ENCODE measurements at places on chromosomes 12 and 14. TPM values are rescaled to one million over a fixed set of nuclear protein-coding genes. Genes with fewer than 3 reads are reported as not detected.
A peak's percentile ranks its signal among the peaks of the same experiment; 100 is the strongest.

DNA sequence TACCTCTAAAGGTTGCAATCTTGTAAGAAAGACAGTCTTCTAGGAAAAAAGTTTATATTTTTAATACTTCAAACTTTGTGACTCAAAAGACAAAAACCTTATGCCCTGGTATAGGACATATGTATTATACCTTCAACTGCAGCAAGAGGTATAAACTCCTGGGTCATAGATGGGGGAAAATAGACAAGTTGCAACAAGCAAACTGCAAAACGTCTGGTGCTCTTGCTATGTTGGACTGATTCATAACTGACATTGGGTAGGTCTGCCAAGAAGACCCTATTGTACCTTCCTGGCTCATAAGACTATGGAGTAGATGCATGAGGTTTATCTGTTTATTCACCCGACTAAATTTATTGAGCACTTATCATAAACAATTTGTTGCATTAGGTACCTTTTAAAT, 40.9 kb downstream of the BEST3 start:
- no peak overlapping the region for H3K27ac ChIP-seq
- DNase-seq: no peak
- H3K4me1 ChIP-seq: no peaks in the 10 kb centered on the region
- no peak overlapping the region for H3K4me3 ChIP-seq
- no peaks in the 10 kb centered on the region for H3K27me3 ChIP-seq
- no peaks in the 10 kb centered on the region for H3K36me3 ChIP-seq

DNA sequence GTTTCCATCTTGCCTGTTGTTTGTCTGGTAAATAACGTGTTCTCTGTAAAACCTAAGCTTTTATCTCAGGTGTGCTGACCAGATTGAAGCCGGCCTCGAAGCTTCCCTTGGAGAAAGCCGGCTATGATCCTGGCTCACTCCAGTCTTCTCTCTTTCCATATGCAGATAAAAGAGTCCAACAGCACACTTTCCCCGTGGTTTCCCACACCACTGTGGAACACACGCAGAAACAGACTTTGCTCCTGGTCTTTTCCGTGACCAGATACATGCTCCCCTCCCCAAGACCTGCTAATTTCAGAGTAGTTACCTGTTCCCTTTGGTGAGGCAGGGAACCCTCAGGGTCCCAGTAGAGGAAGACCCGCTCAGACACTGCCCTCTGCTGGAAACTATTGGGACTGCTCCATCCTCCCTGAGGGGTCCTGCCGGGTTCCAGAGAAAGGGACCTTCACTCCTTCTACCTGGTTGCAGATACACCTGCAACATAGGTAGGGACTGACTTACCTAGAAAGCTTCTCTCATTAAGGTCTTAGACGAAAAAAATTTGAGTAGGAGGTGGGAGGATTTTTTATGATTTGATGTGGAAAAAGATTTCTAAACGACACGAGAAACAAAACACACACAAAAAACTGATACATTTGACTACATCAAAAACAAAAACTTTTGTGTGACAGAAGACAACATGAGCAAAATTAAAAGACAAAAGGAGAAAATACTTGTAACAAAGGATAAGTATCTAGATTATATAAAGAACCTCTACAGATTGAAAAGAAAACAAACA, 415.4 kb upstream of the CCDC196 start:
- H3K36me3 ChIP-seq: no peaks in the 10 kb centered on the region
- H3K4me3 ChIP-seq: no peak overlapping the region
- H3K4me1 ChIP-seq: no peaks in the 10 kb centered on the region
- DNase-seq: no peak

DNA sequence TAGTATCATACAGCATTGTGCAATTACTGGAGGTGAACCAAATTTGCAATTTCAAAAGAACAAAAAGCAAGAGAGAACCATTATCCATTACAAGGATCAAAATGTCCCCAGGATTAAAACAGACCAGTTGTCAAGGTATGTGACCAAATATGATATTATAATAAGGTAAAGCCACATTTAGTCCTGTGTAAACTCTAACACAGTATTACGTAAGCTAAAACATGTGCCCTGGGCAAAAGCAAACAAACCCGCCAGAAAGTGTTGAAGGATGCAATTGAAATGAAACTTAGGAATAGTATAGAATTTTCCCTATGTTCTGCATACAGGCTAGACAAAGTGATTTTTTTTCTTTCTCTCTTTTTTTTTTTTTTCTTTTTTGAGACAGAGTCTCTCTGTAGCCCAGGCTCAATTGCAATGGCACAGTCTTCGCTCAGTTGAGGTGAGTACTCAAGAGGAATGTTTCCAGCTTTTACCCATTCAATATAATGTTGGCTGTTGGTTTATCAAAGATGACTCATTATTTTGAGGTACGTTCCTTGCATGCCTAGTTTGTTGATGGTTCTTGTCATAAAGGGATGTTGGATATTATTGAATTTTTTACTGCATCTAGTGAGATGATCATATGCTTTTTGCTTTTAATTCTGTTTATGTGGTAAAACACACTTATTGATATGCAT, 137.1 kb upstream of the FOXG1 start:
- no peaks in the 10 kb centered on the region for H3K36me3 ChIP-seq
- no peaks in the 10 kb centered on the region for H3K27me3 ChIP-seq
- no peak overlapping the region for H3K4me3 ChIP-seq
- DNase-seq: no peak

DNA sequence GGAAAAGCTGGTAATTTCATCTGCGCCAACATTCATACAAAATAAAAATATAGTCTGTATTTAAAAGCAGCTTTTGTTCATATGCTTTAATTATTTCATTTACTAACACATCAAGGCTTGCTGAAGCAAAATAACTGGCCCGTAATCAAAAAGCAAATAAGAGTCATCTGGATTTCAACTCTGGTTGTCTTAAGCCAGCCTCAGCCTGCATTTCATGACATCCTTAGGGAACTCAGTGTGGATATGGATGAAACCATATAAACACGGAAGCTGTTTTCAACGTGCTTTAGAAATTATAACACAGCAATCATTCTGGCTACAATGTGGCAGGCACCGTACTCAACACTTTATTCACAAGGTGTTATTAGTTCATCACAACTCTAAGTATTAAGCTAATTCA, 852 bp downstream of the COX16 start:
- no peaks in the 10 kb centered on the region for H3K36me3 ChIP-seq
- H3K4me1 ChIP-seq: no peaks in the 10 kb centered on the region
- peak overlapping the region; percentile 77 for H3K27ac ChIP-seq
- DNase-seq: no peak
- peak overlapping the region; percentile 73 for H3K4me3 ChIP-seq

DNA sequence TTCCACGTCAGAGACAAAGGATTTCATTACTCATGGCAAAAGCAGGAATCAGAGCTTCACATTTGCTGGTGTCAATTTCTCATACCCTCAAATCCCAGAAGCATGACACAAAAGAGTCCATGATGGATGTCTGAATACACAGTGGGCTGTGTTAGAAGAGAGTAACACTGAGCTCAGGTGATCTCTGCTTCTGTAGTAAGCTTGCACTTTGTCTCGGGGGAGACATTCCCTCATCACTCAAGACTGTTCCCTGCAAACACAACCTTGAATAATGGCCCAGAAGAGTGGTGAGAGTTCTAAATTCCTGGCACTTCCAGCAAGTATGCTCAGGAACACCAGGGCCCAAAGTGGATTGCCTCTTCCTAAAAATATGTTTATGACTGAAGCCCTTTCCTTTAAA, 1787.2 kb upstream of the SEL1L start:
- H3K4me1 ChIP-seq: no peaks in the 10 kb centered on the region
- no peak overlapping the region for H3K4me3 ChIP-seq
- H3K36me3 ChIP-seq: no peaks in the 10 kb centered on the region
- no peak for DNase-seq
- no peaks in the 10 kb centered on the region for H3K27me3 ChIP-seq
- H3K27ac ChIP-seq: no peak overlapping the region

The SLC17A8 gene
- not detected for total RNA-seq

- H3K27me3 ChIP-seq: no peaks in the 10 kb centered on the region
- no peak for DNase-seq
These were observed 172.4 kb downstream of the PHETA1 start for GRCh38 chr12:111196532-111196931.

The OR4E2 gene
- total RNA-seq: not detected

GRCh38 chr14:78029601-78030372, 140.4 kb upstream of the NRXN3 start:
- H3K27me3 ChIP-seq: peaks cover 3% of the 10 kb centered on the region
- no peaks in the 10 kb centered on the region for H3K36me3 ChIP-seq
- no peak for DNase-seq
- no peak overlapping the region for H3K27ac ChIP-seq
- H3K4me3 ChIP-seq: no peak overlapping the region
